ENCODE measurements at places on chromosomes 7 and 10.

- no peak for DNase-seq
Measured at GRCh38 chr7:80319461-80319860, 184.8 kb downstream of the GNAI1 start.

- DNase-seq = no peak
Measured at GRCh38 chr7:38391751-38392150, 118.3 kb upstream of the TARP start.

GRCh38 chr10:123858077-123858681, 33.4 kb downstream of the CPXM2 start:
- no peak for DNase-seq

- no peak for DNase-seq
Measured at GRCh38 chr7:7639421-7639820, 1.1 kb upstream of the UMAD1 start.

GRCh38 chr7:28647076-28647421, 234.7 kb downstream of the CREB5 start:
- DNase-seq = no peak

DNA sequence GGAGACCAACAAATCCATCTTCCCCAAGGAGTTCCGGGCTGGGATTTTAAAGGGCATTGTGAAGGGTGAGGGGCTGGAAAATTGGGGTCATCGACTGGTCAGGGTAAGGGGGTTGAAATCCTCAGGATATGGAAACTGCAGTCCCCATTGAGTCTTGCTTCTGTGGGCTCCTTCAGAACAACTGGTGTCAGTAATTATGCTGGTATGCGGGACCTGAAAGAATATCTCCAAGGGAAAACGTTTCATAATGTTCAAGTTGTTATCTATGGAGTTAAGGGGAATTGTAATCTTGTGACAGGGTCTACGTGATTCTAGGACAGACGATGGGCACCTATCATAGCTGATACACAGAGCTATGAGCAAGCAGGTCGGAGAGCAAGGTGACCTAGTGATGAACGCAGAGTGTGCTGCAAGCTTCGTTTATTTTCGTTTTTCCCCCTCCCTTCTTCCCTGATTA, 494 bp upstream of the RHBDD2 start:
- DNase-seq = no peak

DNA sequence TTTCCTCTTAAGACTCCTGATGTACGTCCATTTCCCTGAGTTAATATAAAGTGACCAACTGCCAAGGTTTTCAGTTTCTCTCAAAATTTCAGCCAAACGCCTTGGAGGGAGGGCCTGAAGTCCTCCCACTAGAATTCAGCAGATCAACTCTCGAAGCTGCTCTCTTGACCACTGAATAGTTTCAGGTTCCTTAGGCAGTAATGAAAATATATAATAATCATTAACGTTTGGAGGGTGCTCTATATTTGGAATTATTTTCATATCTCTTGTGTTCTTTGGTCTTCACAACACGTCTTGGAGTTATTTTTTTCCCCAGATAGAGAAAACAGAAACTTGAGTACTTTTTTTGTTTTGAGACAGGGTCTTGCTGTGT, 123.6 kb upstream of the SFMBT2 start:
- DNase-seq = no peak

- no peak for DNase-seq
Measured at GRCh38 chr10:43132867-43133787, 5.1 kb upstream of the CSGALNACT2 start.

- no peak for DNase-seq
Measured at GRCh38 chr7:113636727-113637421, 281.9 kb downstream of the PPP1R3A start.

DNA sequence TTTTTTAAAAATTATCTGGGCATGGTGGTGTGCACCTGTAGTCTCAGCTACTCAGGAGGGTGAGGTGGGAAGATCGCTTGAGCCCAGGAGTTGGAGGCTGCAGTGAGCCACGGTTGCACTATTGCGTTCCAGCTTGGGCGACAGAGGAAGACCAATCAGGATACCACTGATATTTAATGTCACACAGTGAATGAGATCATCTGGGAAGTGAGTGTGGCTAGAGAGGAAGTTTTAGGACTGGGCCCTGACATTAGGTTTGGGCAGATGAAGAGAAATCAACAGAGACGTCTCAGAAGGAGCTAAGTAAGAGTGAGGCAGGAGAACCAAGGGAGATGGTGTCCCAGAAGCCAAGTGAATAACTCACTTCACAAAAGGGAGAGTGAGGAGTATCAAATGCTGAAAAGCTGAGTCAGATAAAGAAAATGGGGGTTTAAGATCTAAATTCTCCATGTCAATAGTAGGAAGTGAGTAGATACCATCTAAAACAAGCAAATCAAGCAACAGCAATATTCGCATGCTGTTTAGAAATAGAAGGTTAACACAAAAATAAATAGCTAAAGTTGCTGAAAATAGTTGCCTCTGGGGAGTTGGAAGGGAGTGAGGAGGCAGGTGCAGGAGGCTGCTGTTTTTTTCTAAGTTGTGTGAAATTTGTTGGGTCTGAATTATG, 11.5 kb downstream of the PILRA start:
- DNase-seq = no peak

DNA sequence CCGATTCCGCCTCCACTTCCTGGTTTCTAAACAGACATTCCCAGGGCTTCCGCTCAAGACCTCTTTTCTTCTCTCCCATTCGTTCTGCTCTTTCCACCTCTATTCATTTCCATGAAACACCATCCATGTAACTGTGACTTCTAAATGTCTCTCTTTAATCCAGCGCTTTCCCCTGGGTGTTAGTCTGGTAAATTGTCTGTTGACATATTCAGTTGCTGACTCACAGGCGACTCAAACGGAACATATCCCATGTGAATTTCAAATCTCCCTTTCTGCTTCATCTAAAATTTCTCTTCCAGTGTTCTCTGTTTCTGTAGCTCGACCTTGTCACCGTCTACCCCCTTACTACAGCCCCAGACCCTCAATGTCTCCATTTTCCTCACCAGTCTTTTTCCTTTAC, 119.1 kb downstream of the PFKFB3 start:
- DNase-seq = no peak

- DNase-seq = no peak
Measured at GRCh38 chr10:3248526-3249306, 76.1 kb upstream of the PITRM1 start.

DNA sequence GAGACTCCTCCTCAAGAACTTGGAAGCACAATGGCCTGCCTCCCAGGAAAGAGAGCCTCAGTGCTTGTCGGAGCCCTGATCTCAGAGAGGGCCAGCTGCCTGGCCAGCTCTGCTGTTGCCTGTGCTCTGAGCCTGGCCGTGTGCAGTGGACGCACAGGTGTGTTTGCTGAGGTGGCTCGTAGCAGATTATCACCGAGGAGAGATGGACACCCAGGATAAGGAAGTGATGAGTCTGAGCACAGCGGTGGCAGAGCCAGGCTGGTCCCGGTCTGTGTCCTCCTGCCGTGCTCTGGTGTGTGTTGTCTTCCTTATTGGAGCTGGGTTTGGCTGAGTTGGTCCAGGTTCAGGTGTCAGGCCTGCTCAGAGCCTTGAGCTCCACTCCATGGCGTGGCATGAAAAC, 208.5 kb downstream of the EBF3 start:
- no peak for DNase-seq

DNA sequence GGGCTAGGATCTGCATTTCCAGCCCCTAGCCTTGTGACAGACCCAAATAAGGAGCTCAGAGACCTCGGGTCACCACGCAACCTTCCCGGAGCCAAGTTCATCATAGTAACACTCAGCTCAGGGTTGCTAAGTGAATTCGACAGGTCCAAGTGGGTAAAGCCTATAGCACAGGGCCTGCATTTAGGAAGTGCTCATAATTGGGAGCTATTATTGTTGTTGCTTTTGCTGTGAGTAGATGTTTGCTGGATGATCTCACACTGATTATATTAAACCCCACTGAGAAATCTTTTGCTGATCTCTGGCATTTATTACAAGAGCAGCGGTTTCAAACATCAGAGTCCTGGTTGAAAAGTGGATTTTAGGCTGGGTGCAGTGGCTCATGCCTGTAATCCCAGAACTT, 20.3 kb upstream of the SAR1A start:
- DNase-seq = no peak

DNA sequence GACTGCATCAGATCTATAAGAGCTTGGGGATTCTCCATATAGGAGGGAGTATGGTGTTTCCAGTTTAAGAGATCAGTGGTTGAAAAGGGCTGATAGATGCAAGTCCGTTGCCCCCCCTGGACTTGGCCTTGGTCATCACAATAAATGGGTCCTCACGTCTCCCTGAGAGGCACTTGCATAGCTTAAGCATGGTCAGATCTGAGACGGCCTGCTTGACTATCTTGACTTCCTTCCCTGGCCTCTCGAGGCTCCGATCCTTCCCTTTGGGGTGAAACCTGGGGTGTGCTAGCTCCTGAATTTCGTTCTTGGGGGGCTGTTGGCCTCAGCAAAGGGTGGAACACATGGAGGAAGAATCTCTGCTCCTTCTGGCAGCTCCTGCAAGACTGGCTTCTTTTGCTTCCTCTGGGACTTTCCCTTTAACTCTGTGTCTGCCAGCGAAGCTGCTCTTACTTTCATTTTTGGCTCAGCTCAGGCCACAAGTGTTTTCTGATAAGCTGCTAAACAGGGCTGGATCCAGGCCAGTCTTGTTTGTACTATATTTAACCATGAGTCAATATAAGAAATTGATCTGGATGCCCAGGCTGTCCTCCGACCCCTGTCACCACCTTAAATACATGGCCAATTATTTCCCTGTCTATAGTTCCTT, 11.2 kb upstream of the ZNF485 start:
- no peak for DNase-seq

DNA sequence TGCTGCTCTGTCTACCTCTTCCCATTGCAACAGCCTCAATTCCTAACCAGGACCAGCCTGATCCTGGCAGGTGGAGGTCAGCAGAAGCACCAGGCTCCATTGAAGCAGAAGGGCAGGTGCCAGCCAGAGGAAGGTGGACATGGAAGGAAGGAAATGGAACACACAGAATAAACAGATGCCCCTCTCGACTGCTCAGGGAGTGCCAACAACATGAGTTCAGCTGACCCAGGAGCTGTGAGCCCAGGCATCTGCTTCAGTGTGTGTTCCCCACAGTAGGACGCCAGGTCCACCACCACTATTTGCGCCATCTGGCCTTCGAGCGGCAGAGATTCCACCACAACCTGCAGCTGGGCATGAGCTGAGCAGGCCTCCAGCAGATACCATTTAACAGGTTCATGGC, 56.7 kb downstream of the GPAM start:
- DNase-seq = no peak

DNA sequence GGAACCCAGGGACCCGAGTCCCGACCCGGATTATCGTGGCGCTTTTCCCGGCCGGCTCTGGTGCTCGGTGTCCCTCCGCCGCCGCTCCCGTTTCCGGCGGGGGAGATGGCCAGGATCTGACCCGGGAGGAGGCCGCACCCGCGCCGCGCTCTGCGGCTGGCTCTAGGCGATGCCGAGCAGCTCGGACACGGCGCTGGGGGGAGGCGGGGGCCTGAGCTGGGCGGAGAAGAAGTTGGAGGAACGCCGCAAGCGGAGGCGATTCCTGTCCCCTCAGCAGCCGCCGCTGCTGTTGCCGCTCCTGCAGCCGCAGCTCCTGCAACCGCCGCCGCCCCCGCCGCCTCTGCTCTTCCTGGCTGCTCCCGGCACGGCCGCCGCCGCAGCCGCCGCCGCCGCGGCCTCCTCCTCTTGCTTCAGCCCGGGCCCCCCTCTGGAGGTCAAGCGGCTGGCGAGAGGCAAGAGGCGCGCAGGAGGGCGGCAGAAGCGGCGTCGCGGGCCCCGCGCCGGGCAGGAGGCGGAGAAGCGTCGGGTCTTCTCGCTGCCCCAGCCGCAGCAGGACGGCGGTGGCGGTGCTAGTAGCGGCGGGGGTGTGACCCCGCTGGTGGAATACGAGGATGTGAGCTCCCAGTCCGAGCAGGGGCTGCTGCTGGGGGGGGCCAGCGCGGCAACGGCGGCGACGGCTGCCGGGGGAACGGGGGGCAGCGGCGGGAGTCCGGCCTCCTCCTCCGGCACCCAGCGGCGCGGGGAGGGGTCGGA, 593 bp downstream of the CDK13 start:
- no peak for DNase-seq

DNA sequence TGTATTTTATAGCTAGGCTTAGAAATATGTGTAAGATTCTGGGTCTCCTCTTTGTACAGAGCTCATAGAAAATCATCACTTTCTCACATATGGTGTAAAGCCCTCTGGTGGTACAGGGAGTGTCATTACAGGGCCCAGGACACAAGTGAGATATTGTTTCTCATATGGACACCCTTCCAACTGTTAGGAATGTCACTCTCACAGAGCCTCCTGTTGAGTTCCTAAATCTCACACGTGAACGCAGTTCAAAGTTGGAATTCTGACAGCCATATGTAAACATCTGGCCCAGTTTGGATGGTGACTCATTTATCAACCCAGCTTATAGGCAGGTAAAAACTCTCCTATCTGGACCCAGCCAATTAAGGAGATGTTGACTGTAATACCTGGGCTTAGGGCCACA, 35.4 kb upstream of the ZNF107 start:
- peak; percentile 16 for DNase-seq

GRCh38 chr10:35231646-35232045, 104.7 kb upstream of the CCNY start:
- DNase-seq = no peak

- DNase-seq = no peak
Measured at GRCh38 chr10:114427124-114427852, 23.0 kb upstream of the AFAP1L2 start.

- no peak for DNase-seq
Measured at GRCh38 chr10:115945701-115946445, 327.1 kb downstream of the GFRA1 start.
